GDM1 (cell line): ENCODE measurements at places on chromosomes 7 and 10.
A peak's percentile ranks its signal among the peaks of the same experiment; 100 is the strongest.

GRCh38 chr7:298743-299142 is 8.8 kb downstream of the FOXL3 start:
- no peak for DNase-seq

- DNase-seq, result no peak
These were observed 2.4 kb upstream of the HOXA10 start for GRCh38 chr7:27176524-27176845.

DNA sequence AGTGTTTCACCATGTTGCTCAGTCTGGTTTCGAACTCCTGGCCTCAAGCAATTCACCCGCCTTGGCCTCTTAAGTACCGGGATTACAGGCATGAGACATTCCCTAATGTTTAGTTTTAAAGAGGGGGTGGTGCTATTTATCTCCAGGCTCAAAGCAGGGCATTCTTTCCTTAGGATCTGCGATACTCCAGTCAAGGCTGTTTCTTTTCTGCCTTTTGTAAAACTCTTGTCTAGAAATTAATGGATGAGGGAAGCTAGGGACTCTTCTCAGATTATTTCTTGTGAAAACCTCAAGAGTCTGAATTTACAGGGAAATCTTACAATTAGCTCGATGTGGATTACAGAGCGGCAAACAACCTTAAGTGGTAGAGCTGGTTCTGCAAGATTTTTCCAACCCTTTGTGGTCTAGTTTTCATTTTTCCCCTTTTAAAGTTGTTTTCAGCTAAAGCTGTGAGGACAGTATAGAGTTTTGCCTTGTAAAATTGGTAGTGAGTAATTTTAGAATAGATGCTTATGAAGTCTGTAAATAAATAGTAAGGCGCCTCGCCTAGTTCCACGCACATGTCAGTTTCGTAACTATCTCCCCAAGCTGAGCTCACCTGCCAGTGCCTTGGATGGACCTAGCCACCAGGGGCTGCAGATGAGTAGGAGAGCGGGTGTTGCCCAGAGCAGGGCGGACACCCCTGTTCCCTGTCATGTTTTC is 53.1 kb downstream of the CUX1 start:
- DNase-seq, result no peak

GRCh38 chr7:8762803-8763202 is 329.4 kb downstream of the NXPH1 start:
- no peak for DNase-seq

- no peak for DNase-seq
These were observed 9.9 kb upstream of the NT5C3A start for GRCh38 chr7:33072471-33072870.

GRCh38 chr7:14275356-14275755 is 285.9 kb upstream of the ETV1 start:
- DNase-seq, result no peak

GRCh38 chr10:127824826-127825225 is 67.9 kb downstream of the CLRN3 start:
- no peak for DNase-seq

DNA sequence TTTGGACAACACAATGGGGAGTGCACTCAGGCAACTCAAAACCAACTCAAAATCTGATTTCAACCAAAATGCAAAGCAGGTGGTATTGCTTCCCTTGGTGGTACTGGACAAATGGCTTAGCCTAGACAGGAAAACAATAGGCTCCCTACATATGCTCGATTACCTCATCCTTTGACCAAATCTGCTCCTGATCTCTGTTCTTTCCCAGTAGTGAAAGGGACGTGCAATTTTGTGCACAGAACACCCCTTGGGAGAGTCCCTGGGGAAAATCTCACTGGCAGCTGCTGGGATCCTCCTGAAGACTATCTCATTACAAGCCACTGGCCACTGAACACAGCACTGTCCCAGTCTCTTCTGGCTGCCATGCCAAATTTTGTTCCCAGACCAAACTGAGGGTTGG is 149.2 kb upstream of the VSTM2A start:
- DNase-seq, result no peak

DNA sequence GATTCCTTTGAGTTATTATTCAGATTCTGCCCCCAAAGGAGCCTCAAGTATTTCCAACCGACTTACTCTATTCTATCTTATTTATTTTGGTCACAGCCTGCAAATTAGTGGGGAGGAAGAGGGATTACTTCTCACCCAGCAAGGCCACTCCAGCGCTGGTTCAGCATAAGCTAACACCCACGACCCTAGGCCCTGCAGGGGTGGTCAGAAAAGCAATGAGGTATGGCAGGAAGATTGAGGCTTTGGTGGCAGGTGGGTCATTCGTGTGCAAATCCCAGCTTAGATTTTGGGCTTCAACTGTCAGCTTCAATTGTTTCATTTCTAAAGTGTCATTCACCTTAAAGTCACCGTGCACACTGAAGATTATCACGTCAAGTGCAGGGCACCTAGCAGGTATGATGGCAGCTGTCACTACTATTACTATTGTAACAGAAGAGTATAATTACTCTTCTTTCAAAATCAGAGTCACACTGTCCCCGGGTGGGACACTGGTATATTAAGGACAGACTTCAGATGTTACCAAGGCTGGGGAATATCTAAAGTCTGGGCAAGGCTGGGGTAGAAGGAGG is 48.8 kb upstream of the OPTN start:
- no peak for DNase-seq

GRCh38 chr10:43938810-43939209 is 290.1 kb upstream of the ZNF32 start:
- DNase-seq, result no peak

DNA sequence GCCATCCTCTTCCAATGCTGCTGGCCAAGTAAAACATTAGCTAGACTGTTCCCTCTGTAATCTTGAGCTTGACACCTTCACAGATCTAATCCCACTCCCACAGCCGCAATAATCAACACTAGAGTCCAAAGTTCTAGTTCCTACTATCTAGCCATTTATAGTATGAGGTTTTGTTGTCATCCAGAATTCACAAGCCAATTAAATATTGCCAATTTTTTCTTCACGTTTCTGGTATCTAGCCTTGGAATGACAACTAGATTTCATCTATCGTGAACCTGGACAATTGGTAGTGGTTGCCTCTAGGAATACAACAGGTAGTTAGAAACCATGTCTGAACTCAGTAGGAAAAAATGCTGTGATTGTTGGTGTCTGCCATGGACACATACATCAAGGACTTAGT is 10.4 kb downstream of the WASL start:
- DNase-seq, result no peak

DNA sequence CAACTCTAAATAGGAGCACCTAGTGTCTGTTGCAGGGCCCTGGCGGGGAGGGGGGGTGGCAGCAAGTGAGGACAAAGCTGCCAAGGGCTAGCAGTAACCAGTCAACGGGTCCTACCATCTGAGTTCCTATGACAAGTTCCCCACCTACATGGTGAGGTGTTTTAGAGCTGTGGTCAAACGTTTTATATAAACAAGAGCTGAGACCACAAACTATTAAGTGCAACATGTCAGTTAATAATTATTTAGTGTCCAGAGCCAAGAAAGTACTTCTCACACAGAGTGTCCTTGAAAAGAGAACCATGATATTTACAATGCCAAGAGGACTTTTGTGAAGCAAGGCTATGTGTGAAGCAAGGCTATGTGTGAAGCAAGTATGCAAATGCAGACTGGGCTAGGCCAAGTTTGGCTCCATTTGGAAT is 434.7 kb downstream of the TNS3 start:
- no peak for DNase-seq

DNA sequence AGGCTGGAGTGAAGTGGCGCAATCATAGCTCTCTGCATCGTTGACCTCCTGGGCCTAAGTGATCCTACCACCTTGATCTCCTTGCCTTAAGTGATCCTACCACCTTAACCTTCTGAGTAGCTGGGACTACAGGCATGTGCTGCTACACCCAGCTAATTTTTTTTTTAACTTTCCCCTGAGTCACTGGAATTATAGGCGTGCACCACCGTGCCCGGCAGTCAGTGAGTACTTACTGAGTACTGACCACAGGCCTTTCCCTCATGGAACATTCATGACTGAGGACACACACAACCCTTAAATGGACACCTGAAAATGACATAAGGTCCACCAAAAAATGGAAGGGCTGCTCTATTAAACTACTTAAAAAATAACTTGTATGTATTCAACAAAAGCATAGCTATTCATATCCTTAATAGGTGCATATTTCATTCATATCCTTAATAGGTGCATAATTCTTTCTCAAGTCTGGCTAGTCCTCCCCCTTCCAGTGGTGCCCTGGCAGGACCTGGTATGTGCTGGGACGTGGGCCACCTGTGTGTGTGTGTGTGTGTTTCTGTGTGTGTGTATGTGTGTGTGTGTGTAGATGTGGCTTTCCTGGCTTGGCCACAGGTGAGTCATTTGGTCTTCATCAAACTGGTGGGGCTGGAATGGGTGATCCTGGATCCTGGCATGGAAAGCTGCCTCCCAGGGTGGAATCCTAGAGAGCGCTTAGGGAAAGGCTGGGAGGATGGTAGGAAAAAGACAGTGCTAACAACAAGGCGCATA is 3.5 kb downstream of the FAM180A start:
- no peak for DNase-seq

DNA sequence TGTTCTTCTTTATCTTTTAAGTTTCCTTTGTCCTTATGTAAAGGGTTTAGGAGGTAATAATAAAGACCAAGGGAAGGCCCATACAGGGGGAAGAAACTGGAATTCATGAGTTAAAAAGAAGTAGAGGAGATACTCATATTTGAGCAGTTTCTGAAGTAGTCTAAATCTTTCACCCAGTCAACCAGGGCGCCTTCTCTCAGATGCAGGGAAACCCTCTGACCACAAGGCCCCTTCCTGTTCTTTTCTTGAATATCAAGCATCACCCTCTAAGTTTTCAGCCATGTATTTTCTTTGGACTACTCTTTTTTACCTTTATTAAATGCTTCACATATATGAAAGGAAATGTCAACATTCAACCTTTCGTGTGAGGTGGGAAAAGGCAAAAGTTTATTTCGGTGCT is 630.8 kb downstream of the SUGCT start:
- peak; percentile 13 for DNase-seq

DNA sequence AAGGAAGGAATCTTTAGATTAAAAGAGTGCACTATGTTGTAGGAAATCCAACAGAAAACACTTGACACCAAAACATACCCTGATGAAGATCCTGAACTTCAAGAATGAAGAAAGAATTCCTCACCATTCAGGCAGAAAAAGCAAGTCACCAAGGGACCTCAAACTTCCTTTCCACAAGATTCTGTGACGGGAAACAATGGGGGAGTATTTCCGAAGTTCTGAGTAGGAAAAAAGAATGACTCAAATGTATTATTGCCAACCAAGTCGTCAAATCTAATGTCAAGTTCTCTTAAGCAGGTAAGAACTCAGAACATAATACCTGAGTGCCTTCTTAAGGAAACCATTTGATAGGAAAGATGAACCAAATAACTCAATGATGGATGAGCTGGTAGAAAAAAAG is 44.7 kb upstream of the MTURN start:
- no peak for DNase-seq

DNA sequence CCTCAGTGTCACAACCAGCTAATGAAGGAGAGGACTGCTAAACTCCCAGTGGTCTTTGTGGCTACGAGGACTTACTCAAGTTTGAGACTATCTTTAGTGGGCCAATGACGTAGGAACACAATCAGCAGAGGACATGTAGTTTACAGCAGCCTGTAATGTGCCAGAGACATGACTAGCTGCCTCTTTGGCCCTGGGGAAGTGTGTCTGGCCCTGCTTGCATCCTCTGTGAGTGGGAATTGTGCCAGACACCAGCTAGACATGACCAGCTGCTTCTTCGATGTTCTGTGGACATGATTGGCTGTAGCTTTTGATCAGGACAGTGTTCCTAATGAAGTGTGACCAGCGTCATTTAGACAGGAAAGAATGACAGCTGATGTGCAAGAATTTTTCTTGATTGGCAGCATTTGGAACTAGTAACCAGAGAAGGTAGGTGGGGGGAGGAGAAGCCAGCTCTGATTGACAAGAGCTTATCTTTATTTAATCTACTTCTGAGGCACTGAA is 141.7 kb downstream of the AUTS2 start:
- no peak for DNase-seq

DNA sequence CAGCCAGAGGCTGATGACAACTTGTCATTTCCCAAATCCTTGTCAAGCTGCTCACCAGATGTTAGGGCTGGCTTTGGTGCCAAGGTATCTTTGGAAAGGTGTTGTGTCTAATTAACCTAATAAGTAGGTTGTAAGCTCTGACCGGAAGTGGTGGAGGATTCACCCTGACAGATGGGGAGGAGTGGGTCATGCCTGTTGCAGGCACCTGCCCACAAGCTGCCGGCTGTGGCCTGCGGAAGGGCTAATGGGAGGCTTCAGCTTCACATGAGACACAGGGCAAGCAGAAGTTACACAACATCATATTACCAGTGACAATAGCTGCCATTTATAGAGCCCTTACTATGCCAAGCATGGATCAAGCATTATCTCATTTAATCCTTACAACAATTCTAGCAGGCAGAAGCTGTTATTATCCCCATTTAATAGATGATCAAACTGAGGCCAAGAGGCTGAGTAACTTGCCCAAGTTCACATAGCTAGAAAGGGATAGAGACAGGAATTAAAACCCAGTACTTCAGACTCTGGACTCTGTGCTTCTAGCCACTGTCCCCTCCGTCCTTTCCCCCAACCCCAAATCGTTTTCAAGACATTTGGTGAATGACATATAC is 63.1 kb upstream of the DUSP5 start:
- no peak for DNase-seq

- DNase-seq, result no peak
These were observed 318.1 kb downstream of the RPS24 start for GRCh38 chr10:78351809-78352208.

DNA sequence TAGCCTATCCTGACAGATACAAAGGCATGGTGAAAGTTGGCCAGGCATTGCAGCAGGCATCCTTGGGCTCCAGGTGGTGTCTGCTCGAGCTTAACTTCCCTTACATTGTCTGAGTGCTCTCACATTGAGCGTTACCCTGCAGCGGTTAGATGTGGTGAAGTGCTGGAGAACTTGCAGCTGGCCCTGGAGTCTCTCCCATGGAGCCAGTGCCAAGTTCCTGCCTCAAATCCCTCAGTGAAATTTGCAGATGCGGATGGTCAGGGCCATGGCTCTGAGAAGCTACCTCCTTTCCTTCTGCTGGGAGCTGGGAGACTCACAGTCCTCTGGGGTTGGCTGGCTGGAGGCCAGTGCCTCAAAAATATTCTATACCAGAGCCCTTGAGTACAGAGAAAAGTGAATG is 3.3 kb upstream of the ZNF746 start:
- DNase-seq, result no peak

GRCh38 chr7:37480041-37481031 is 31.7 kb upstream of the ELMO1 start:
- no peak for DNase-seq

- DNase-seq, result no peak
These were observed 81.7 kb downstream of the CSTF2T start for GRCh38 chr10:51617576-51618235.
